ENCODE measurements at places on chromosomes 3 and 15.

- DNase-seq = no peak
Measured at GRCh38 chr3:839981-840380, 252.8 kb upstream of the CNTN6 start.

GRCh38 chr3:25007974-25008658 is 419.9 kb upstream of the RARB start:
- no peak for DNase-seq

DNA sequence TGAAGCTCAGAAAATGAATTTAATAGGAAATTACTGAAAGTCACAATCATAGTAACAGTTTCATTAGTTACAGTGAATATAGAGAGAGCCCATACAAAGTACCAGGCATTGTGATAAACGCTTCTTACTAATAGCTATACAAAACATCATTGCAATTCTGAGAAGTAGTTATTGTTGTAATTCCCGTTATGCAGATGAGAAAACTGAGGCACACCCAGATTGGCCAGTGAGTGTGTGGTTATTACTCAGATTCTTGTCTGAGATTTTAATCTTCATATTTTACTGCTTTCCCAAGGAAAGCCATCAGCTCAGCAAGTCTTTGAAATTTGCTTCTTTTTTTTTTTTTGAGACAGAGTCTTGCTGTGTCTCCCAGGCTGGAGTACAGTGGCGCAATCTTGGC is 14.3 kb downstream of the FLNB start:
- no peak for DNase-seq

- DNase-seq = no peak
Measured at GRCh38 chr15:47404877-47405276, 312.4 kb upstream of the SEMA6D start.

DNA sequence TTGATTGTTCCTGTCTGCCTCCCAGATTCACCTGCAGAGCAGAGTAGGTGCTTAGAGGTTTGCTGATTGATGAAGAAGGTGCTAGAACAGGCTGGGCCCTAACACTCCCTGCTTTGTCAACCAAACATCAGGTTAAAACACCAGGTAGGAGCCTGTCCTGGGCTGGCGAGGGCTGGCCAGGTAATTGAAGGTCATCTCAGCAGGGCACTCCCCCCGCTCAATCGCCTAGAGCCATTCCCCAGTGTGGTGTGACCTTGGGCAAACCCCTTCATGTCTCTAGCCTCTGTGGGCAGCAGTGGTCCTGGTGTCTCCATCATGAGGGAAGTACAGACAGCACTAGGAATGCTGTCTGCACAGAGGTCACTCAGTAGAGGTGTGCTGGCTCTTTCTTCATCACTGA is 88.3 kb downstream of the KLF15 start:
- no peak for DNase-seq

All from posterior vena cava (tissue), 2 donors.